ENCODE measurements at places on chromosomes 3 and 15.
A peak's percentile ranks its signal among the peaks of the same experiment; 100 is the strongest.

DNA sequence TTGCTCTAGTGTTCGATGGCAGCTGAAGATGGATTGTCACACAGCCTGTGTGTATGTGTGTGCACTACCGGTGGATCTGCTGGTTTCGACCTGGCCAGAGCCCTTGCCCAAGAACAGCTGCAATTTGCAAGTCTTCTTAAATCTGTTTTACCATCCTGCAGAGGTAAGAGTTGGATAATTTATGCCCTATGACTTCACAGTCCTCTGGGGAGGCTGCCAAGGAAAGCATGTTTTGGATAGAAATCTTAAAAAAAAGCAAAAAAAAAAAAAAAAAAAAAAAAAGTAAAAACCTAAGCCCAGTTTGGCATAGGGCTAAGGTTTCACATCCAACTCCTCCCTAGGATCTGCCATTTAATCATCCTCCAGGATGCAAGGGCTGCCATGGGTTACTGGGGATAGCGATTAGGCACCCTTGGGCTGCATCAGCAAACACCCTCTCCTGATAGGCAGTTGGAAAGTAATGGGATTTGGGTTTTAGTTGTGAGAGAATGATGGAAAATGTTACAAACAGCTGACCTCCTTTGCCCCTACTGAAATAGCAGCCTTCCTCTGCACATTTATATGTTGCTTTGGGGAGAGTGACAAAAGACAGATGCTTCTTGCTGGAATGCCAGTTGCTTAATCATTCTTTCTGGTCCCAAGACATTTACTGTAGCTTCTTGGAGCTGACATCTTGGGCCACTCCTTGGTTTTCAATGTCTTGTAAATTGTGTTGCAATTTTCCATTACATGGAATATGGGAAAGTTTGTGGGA, 35.4 kb downstream of the CD200R1L start:
- no peak for DNase-seq

GRCh38 chr3:147930232-147930807, 521.2 kb downstream of the ZIC1 start:
- no peak for DNase-seq

DNA sequence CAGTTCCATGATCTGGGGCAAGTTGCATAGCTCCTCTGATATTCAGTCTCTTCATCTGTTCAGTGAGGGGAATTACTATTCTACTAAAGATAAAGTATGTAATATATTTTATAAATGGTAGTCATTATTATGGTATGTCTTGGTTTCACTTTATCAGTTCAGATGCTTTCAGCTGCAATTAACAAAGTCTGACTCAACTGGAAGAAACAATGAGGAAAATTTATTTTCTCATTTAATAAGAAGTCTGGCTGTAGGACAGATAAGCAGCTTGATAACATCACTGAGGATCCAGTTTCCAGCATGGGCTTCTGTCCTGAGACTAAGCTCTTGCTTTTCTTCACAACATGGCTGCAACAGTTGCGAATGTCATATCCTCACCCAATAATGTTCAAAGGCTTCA, 354.3 kb upstream of the TRIM42 start:
- no peak for DNase-seq

- no peak for DNase-seq
Measured at GRCh38 chr15:58931987-58932588, 1.4 kb downstream of the SLTM start.

DNA sequence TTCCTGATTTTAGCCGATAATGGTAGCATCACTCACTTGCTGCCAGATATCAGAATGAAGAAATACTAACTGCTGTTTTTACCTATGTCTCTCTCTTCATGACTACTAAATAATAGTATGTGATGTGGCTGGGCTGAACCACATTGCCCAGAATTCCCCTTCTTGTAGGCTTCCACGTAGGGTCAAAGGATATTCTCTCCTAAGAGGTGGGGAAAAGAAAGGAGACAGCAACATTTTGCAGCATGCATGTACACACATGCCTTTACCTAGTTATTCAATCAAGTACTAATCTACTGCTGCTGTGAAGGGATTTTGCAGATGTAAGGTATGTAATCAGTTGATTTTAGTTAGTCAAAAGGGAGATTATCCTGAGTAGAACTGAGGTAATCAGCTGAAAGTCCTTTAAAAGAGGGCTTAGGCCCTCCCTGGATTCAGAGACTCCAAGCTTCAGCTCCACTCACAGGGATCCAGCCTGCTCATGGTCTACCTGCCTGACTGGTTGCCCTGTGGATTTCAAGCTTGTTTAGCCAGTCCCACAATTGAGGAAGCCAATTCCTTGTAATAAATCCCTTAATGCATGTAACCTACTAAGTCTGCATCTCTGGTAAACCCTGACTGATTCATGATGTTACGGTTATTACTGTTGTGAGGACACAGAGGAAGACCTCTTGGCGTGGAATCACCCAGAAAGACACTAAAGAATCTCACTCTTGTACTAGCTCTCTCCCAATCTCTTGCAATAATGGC, 20.4 kb downstream of the PLD1 start:
- no peak for DNase-seq

DNA sequence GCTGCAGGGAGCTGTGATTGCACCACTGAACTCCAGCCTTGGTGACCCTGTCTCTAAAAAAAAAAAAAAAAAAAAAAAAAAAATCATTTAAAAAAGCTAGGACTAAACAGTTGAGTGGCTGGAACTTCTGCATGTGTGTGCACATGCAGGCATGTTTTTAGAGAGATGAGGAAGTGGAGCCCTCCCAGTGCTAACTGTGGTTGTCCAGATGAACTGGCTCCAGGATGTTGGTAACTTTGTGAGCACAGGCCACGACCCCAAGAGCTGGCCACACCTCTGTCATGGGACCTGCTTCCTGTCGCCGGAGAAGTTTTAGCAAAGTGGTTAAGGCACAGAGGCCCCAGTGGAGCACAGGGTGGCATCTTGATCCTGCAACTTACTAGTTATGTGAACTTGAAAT, 27.0 kb downstream of the CHCHD6 start:
- DNase-seq: no peak

DNA sequence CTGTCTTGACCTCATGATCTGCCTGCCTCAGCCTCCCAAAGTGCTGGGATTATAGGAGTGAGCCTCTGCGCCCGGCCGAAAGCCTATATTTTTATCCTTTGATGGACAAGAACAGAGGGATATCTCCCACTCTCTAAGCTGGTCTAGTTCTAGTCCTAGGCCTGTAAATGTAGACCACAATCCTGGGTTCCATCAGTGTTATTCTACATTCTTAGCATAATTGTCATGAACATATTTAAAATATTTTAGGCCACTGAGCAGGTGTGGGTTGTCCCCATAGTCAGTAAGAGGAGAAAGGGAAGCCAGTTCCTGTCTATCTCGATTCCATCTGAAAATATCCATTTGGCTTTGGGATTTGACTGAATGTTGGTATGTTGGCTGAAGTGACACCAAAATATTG, 118.1 kb downstream of the EBLN2 start:
- no peak for DNase-seq

DNA sequence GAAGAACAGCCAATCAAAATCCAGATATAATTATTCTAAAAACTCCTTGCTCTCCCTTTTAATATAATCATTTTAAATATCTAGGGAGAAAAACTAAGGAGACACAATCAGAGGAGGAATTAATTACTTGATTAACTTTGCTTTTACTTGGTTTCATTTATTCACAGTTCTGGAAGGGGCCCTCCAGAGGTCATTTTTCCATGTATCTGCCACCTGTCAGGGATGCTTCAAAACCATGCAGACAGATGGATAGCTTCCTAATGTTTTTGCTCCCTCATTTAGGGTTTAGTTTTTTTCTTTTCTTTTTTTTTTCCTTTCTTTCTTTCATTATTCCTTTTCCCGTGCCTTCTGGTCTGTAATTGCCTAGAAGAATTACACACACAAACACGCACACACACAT, 438.1 kb upstream of the ARPP21 start:
- no peak for DNase-seq

GRCh38 chr3:198080521-198081384, 120.7 kb downstream of the LMLN start:
- DNase-seq: peak; percentile 53

- DNase-seq: no peak
Measured at GRCh38 chr3:178826435-178827123, 245.0 kb downstream of the ZMAT3 start.

- DNase-seq: no peak
Measured at GRCh38 chr15:81092559-81092902, 41.5 kb upstream of the CFAP161 start.

DNA sequence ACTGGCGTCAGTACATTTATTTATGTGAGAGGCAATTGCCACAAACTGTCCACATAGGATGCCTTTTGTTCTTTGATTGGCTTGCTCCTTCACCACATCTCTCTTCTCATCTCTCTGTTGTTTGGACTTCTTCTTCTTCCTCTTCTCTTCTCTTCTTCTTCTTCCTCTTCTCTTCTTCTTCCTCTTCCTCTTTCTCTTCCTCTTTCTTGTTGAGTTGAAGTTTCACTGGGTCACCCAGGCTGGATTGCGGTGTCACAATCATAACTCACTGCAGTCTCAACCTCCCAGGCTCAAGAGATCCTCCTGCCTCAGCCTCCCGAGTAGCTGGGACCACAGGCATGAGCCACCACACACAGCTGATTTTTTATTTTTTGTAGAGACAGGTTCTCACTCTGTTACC, 67.7 kb upstream of the GSK3B start:
- DNase-seq: no peak

DNA sequence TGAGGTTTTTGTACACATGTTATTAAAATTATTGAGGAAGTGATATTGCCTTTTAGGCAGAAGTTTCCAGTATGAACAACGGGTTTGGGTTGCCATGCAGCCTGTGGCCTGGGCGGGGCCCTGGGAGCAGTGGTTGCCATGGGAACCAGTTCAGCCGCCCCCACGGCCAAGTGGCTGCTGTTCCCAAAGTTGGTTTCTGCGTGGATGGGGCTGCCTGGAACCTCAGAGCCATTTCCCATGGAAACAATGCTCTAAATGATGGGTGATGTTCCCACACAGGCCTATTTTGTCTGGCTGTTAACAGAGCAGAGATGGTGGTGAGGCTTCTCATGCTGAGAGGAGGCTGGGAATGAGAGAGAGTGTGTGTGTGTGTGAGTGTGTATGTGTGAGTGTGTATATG, 19.5 kb downstream of the MRAS start:
- DNase-seq: no peak

DNA sequence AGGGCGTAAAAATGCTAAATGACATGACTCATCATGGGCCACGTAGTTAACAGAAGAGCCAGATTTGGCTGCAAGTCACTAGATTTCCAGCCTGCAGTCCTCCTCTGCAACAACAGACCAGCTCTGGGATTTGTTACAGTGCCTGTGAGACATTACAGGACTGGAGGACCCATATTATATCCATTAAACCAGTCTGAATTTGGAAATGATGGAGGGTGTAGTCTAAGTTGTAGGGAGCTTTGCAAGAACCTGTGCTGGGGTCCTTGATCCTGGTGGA, 10.8 kb downstream of the ZNF774 start:
- no peak for DNase-seq

DNA sequence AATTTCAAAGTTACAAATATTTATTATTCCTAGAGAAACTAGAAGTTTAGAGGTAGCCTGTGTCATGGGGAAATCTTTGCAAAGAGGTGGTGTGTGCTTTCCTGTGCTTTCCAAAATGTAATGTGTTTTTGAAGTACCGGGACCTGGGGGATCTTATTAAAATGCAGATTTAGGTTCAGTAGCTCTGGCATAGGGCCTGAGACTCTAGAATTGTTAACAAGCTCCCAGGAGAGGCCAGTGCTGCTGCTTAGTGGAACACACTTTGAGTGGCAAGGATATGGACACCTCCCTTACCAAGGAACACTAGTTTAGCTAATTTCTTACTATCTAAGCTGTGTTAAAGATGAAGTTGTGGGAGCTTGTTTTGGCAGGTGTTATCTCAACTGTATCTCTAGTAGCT, 428.9 kb downstream of the VGLL3 start:
- DNase-seq: no peak

GRCh38 chr3:197364410-197365071, 66.1 kb upstream of the DLG1 start:
- no peak for DNase-seq

DNA sequence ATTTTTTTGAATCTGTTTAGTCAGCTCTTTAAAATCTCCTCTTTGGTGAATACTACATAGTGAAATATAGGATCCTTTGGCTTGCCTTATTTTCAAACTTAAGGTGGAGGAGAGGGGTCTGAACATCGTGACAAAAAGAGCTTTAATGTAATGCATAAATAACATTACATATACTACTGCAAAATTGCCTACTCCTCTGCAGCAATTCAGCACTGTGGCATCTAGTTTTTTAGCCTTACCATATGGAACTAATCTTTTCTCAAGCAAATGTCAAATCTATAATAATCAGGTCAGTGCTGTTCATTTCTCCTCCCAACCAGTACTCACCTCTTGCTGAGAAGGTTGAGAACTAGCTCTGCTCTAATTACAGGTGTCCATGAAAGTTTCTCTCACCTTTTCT, 394.0 kb upstream of the CDIN1 start:
- no peak for DNase-seq

- no peak for DNase-seq
Measured at GRCh38 chr3:164209363-164209762, 868.9 kb downstream of the SI start.

- DNase-seq: no peak
Measured at GRCh38 chr3:105593315-105593714, 226.6 kb downstream of the ALCAM start.

DNA sequence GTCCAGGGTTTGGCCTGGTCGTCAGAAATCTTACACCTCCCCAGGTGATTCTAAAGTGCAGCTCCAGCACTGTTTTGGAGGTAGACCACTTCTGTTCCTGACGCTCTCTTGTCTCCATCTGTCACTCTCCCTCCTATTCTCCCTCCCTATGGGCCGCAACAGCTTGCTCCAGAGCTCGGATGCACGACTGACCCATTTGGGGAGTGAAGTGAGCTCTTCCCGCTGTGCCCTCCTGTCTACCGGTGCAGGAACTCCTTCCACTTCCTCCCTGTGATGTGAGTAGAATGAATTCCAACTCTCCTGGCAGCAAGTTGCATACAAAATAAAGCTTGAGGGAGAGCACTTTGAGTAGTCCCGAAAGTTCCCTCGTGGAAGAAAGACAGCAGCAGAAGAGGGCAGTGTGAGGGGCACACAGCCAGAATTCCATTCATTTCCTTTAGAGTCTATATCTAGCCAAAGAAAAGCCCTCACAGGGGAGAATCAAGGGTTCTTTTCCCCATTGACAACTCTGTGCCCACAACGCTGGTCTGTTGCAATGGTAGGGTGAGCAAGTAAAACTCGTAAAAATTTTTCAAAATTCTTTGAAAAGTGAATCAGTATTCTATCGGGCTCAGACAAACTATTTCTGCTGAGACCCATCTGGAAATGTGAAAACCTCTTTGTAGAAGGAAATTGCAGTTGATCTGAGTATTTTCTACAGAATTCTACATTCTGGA, 39.9 kb upstream of the BDH1 start:
- no peak for DNase-seq

- DNase-seq: no peak
Measured at GRCh38 chr3:23117856-23118255, 85.3 kb upstream of the UBE2E2 start.

- no peak for DNase-seq
Measured at GRCh38 chr15:39512643-39513042, 68.2 kb upstream of the THBS1 start.

GRCh38 chr3:151544164-151544548, 83.3 kb upstream of the IGSF10 start:
- no peak for DNase-seq

All from left lung (tissue), 14 donors.